ENCODE measurements at places on chromosomes 2 and 18.

DNA sequence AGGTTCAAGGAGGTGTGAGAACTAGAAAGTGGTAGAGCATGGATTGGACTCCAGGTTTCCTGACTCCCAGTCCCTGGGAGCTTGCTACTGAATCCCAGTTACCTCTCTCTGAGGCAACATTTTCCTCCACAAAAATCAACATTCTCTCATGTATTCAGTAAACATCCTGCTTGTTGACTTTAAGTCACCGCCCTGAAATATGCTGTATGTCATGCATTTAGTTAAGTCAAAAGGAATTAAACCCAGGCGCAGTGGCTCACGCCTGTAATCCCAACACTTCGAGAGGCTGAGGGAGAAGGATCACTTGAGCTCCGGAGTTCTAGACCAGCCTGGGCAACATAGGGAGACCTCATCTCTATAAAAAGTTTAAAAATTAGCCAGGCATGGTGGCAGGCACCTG is 3.8 kb downstream of the MATN3 start:
- DNase-seq, result no peak

GRCh38 chr2:100718065-100718629 is 101.8 kb upstream of the NPAS2 start:
- no peak for DNase-seq

DNA sequence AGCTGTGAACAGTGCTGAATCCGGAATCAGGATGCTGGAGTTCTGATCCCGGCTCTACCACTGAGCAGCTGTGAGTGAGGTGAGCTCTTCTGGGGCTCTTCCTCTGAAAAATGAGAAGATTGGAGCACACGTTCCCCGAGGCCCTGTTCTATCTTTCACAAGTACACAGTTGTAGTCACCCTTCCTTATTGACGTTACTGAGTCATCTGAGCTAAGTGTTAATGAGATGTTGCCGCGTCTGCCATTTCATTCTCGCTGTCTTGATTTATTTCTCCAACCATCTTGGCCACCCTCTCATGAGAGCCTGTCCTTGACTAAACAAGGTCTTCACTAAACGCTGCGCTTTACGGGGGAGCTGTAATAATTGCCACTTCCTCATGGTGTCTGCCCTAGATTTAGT is 31.9 kb upstream of the EFR3B start:
- no peak for DNase-seq

DNA sequence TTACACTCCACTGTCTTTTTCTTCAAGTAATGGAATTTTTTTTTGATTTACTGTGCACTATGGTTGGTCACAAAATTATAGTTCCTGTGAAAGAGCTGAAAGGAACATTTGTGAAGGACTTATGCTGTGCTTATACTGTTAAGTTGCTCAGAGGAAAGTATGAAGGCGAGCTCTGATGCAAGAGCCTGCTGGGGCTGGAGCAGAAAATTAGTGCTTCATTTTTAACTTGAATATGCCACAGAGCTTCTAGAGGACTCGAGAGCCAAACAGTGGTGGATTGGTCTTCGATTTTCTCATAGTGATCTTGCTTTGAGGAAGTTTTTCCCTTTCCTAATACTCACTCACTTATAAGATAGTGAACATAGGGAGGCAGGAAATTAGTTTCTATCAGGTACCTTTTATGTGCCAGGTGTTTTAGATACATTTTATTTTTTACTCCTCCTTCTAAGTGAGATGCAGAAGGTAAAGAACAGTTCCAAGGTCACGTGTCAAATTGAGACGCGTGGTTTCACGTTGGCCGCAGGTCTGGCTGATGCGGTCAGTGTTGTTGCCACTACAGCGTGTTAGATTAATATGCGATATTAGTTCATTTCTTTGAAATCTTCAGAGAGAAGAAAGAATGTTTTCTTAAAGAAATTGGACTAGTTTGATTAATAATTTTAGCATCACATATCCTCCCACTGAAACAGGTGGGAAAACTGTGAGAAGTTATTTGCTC is 20.2 kb downstream of the GATA6 start:
- DNase-seq, result no peak

- no peak for DNase-seq
These were observed 422.2 kb downstream of the SETBP1 start for GRCh38 chr18:45102863-45103262.

DNA sequence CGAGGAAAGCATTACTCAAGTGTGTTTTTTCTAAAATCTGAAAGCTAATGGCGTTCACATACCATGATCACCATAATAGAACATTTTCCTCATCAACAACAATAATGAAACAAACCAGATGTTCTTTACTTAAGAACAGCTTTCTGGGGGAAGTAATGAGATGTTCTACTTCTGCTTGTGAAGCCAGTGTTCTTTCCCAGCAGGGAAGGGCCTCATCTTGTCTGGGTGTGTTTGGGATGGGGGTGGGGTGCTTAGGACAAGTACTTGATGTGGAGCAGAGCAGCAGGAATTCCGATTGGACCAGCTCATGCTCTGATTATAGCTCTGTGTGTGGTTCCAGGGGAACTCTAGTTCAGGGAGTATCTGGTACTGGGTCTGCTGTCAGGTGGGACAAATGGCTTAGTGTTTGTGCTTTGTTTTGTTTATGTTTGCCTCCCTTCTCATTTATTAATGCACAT is 163.0 kb upstream of the NOSTRIN start:
- DNase-seq, result no peak

GRCh38 chr2:159996792-159997546 is 65.4 kb downstream of the PLA2R1 start:
- no peak for DNase-seq

GRCh38 chr2:59925321-59925720 is 628.1 kb downstream of the BCL11A start:
- no peak for DNase-seq

DNA sequence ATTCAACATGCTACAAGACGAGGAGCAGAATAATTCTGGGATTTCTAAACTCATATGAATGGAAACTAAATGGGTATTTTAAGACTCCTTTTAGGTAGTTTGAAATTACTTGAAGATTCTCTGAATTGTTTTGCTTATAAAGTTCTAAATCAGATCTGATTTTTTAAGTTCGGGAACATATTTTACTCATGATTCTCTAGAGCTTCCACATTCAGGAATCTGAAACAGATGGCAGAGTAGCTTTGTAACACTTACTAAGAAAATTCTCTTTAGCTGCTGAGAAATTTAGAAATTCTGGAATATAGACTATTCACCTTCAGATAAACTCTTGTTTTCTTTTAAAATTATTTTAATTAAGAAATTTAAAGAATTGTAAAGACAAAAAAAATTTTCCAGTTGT is 13.7 kb downstream of the RBBP8 start:
- DNase-seq, result no peak

- DNase-seq, result no peak
These were observed 30.3 kb upstream of the B3GNT7 start for GRCh38 chr2:231364961-231365810.

- no peak for DNase-seq
These were observed 80.1 kb downstream of the EML4 start for GRCh38 chr2:42249284-42249683.

DNA sequence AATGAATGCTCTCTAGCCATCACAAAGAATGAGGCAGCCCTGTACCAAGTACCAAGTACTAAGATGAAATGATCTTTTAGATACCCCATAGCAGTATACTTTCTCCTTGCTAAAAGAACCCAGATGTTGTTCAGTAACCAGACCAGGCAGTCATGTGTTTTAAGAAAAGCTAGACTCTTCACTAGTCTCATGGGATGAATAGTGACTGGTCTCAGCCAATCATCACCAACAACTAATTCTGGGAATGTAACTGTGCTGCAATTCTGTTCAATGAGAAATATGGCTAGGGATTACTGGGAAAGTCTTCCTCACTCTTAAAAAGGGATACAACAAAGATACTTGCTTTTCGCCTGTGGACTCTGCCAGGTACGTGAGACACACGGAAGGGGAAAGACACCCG is 29.5 kb downstream of the MBOAT2 start:
- no peak for DNase-seq

GRCh38 chr2:148967578-148967977 is 70.9 kb upstream of the LYPD6B start:
- DNase-seq, result no peak
